ENCODE measurements at places on chromosomes 4 and X.

- DNase-seq = no peak
Observed at GRCh38 chr4:4861390-4862018, 2.0 kb downstream of the MSX1 start.

GRCh38 chr4:121057466-121057922 is 14.8 kb downstream of the NDNF start:
- DNase-seq = no peak

DNA sequence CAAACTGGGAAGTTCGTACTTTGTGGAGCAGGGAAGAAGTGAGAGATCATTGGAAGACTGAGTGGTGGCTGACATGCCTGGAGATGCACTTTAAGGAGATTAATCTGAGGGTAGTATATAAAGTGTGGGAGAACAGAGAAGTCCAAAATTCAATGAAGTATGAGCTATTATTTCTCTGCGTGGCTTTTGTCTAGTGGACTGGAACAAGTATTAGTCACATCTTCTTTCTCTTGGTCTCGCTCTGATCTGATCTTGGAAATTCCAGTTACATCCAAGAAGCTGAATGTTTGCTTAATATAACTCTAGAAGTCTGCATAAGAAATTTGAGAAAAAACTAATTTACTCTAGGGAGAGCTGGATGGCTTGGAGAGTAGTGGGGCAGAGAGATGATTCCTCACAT is 64.8 kb upstream of the NR0B1 start:
- DNase-seq = no peak

DNA sequence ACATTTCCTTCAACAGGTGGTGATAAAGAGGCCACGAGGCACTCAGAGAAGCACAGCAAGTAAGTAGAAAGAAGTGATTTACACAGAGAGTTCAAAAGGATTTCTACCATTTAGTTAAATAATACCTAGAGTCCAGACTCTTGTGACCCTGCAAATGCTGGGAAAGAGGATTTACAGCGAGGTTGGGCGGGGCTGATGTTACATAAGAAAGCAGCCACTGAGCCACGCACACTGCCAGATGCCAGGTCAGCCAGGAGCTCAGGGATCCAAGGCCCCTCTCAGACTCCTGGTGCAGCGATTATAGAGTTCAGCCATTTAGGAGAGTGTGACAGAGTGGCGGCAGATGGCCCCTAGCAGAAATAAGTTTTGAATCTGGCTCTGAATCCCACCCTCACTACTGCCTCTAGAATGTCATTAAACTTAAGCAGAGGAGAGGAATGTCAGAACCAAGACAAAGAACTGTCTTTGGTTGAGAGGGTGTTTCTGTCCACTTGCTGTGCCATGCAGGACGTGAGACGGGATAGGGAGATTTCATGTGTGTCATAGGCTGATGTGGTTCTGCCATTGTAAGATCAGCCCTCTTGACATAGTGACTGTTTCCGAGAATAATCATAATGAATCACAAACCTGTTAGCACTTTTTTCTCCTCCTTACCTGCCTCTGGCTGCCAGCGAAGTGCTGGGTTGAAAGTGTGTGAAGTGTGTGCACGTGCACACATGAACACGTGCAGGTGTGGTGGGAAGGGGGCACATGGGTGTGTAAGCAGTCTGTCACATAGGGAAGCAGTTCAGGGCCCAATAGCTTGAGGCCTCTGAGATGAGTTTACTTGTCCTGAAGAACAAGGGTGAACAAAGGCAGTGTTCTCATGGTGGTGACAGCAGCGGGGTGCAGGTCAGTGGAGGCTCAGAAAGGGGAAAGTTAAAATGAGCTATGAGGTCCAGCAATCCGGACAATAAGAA is 50.1 kb downstream of the MFAP3L start:
- no peak for DNase-seq

- no peak for DNase-seq
Observed at GRCh38 chr4:150518559-150518958, 63.4 kb upstream of the MAB21L2 start.

GRCh38 chrX:124217304-124218251 is 114.9 kb upstream of the TEX13D start:
- DNase-seq = no peak

DNA sequence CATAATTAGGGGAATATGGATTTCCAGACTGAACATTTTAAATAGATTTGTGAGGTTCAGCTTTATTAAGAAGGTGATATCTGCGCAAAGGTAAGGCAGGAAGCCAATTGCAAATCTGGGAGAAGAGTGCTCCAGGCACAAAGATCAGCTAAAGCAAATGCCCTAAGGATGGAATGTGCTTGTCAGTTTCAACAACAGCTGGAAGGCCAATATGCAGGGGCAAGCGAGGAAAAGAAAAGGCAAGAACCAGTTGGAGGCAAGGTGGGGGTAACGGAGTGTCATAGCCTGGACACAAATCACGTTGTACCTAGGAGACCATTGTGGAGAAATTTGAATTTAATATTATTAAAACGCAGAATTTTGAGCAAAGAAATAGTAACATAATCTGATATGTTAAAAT is 1710.3 kb upstream of the PCDH7 start:
- no peak for DNase-seq

GRCh38 chr4:14749910-14750309 is 252.4 kb upstream of the CPEB2 start:
- no peak for DNase-seq

DNA sequence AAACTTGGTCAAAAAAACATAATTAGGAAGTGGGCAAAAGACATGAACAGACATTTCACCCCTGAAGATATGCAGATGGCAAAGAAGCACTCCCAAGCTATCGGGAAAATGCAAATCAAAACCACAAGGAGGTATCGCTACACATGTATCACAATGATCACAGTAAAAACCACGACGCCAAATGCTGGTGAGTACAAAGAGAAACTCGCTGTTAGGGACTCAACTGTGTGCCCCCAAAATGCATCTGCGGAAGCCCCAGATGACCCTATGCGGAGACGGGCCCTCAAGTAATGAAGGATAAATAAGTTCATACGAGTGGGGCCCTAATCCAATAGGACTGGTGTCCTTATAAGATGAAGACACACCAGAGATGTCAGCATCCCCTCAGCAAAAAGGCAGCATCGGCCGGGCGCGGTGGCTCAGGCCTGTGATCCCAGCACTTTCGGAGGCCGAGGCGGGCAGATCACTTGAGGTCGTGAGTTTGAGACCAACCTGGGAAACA is 10.2 kb downstream of the GAK start:
- no peak for DNase-seq

DNA sequence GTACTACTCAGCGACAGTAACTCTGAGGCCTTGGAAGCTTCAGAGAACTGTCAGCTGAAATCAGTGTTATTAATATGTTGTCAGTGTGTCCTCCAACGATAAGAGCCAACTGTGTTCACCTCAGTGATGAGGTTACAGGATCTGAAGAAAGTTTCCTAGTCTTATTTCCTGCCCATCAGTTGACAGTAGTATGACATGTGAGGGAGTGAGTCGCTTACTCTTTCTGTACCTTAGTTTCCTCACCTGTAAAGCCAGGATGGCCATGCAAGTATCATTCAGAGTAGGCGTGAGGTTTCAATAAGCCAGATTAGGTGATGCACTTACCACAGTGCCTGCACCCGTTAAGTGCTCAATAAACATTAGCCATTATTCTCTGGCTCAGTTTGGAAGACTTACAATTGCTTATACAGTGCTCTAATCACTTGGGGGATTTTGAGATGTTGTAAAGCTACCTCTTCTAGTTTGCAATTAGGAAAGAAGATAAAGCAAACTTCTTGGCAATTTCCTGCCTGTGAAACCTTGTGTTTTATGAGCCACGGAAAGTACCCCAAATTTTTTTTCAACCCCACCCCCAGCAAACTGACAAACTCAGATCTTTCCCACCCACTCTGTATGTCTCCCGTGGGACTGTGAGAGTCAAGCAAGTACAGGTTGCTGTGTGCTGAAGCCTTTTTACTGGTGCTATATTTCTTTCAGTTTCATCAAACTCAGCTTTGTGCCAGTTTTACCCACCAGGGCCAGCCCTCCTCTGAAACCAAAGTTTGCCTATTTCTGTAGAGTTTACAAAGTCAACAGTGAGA is 62.2 kb downstream of the ANXA3 start:
- DNase-seq = no peak

GRCh38 chr4:56742080-56742871 is 61.2 kb upstream of the HOPX start:
- no peak for DNase-seq

GRCh38 chrX:41759817-41760216 is 35.8 kb downstream of the GPR82 start:
- DNase-seq = no peak

DNA sequence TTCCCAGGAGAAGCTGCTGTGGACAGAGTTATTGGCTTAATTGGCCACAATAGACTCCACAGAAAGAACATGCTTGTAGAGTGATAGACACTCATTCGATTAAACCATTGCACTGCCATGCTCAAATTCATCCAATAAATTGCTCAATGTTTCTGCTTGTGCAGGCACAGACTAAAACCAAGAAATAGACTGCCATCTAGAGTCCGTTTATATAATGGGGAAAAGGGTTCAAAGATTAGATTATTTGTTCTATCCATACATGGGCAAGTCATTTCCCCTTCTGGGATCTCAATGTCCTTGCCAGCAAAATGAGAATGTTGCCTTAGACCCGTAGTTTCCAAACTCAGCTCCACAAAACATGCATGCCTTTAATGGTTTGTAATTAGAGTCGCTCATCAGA is 8.7 kb downstream of the SMIM10 start:
- DNase-seq = no peak

GRCh38 chr4:25900310-25900709 is 13.7 kb upstream of the SMIM20 start:
- DNase-seq = no peak

GRCh38 chr4:187204389-187204918 is 480.8 kb upstream of the FAT1 start:
- DNase-seq = no peak

DNA sequence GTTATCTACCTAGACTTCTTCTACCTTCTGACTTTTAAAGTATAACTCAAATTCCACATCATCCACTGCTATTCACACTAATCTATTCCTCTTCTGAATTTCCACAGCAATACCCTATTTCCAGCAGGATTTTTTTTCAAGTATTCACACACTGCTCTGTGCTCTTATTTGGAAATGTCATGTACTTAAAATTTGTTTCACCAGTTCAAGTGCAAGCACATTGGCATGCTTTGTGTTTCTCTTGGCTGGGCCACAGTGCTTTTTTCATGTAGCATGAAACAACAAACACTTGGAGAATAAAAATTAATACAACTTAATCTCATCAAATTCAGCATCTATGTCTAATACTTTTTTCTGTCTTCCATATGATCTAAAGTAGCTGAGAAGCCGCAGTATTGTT is 161.8 kb upstream of the PCDH18 start:
- no peak for DNase-seq

DNA sequence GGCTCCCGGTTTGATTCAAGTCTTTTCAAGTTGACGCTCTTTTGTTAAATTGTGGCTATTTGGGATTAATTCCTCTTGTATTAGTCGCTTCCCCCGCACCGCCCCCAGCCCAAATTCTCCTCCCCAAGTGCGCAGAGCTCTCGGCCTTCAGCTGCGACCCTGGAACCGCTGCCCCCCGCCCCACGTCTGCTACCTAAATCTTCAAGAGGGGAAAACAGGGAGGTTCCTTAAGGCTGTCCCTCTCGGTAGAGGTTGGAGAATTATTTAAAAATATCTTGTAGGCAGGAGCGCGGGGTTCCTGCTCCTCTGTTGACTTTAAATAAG is 860 bp upstream of the RPS6KA3 start:
- no peak for DNase-seq

GRCh38 chr4:174490451-174490961 is 31.8 kb downstream of the HPGD start:
- DNase-seq = peak; percentile 13

DNA sequence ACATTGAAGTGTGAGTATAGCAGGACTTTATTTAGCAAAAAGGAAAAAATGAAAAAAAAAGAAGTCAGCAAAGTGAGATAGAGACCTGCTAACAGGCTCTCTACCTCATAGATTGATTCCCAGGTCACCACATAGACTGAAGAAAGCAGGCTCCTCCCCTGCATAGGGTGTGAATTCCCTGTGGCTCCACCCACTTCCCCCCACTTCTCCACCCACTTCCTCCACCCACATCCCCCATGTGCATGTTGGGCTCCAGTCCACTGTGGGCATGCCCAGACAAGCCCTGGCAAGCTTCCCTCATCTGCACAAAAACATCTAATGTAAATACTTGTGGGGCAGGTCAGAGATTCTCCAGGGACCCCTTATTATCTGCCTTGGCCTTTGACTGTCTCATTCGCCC is 97.8 kb downstream of the TMEM47 start:
- no peak for DNase-seq

- DNase-seq = no peak
Observed at GRCh38 chr4:1766106-1767060, 26.7 kb upstream of the FGFR3 start.

DNA sequence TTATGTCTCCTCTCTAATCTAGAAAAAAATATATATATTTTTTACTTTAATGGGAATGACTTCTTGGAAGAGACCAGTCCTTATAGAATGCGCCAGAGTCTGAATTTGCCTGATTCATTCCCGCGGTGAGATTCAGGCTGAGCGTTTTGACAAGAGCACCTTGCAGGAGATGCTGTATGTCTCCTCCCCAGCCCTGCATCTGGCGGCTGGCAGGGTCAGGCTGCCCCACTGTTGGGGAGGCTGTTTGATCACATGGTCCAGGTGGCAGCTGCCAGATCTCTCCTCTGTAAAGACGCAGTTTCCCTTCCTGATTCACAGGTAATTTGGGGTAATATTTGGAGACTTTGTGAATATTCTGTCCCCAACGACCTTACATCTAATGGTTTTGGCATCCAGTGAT is 9.7 kb downstream of the PDZD4 start:
- DNase-seq = no peak

- no peak for DNase-seq
Observed at GRCh38 chr4:82680834-82681233, 117.8 kb downstream of the SCD5 start.

- DNase-seq = no peak
Observed at GRCh38 chr4:54700986-54701385, 43.2 kb downstream of the KIT start.

DNA sequence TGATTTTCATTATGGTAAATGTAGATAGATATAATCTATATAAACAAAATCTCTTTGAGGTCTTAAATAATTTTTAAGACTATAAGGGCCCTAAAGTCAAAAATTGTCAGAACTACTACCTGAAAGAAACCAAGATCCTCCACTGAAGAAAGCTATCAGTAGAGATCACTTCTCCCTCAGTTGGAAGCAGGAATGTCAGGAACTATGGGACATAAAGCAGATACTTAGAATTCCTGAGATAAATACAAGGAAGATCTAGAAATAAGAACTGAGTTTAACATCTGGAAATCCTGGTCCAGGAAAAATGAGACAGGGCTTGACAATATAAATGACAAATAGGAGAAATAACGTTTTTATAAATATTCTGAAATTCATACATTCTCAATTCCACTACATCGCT is 97.2 kb downstream of the ADAMTS3 start:
- DNase-seq = no peak

- peak; percentile 79 for DNase-seq
Observed at GRCh38 chr4:116118221-116118620, 967.2 kb downstream of the TRAM1L1 start.

DNA sequence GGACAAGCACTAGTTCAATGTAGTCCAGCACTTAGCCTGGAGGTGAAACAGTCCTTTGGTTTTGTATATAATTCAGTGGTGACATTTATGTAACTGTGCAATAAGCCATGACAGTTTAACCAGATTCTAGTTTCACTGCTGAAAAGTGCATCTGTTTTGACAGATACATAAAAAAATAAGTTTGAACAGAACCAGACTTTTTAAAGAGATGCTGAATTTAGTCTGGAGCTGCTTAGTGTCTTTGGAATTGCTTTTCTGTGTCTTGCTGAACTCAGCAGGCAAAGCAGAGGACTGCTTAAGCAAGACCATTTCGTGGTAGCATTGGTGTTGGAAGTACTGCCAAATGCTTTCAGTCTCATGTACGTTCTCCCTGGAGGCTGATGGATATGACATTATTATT is 393.5 kb downstream of the MAPK10 start:
- no peak for DNase-seq

Measured in smooth muscle cell of the brain vasculature (primary cell).